Muscle of arm (tissue), 14 donors: ENCODE measurements at places on chromosomes 2 and 18.

DNA sequence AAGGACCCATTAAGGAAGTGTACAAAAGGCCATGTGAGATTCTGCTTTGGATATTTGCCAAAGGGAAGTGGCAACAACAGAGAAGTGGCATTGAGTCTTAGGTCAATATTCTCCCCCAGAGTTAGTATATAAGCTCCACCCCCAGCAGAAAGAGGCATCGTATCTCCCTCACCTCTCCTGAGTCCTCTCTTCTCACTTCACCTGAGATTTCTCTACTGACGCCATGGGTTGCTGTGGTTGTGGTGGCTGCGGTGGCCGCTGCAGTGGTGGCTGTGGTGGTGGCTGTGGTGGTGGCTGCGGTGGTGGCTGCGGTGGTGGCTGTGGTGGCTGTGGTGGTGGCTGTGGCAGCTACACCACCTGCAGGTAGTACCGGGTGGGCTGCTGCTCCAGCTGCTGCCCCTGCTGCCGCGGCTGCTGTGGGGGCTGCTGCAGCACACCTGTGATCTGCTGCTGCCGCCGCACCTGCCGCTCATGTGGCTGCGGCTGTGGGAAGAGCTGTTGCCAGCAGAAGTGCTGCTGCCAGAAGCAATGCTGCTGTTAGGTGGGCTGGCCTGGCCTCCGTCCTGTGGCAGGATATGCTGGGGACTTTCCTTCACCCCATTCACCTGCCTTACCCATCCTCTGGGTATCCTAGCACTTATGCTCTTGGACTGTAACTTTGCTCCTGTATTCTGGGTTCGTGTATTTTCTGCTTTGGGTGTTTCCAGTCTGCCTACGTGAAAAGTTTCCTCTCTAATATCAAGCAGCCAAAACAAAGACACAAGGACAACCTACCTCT, 5.9 kb downstream of the SCYGR3 start:
- DNase-seq, result no peak

GRCh38 chr2:85156153-85156552, 23.0 kb downstream of the TCF7L1 start:
- no peak for DNase-seq

DNA sequence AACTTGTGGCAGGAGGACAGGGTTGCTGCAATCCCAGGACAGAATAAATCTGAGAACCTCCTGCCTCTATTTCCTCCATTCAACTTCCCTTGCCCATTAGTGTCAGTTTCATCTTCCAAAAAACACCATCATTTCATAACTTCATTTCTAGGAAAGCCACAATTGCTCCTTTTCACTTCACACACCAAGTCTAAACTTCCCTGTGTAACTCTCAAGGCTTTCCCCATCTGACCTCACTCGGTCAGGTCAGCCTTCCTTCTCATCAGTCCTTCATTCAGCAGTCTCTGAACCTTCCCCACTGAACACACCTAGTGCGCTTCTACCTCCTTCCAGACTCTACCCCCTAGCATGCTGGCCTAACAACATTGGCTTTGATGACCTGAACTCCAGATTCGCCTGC, 35.8 kb downstream of the TCF7L1 start:
- no peak for DNase-seq

DNA sequence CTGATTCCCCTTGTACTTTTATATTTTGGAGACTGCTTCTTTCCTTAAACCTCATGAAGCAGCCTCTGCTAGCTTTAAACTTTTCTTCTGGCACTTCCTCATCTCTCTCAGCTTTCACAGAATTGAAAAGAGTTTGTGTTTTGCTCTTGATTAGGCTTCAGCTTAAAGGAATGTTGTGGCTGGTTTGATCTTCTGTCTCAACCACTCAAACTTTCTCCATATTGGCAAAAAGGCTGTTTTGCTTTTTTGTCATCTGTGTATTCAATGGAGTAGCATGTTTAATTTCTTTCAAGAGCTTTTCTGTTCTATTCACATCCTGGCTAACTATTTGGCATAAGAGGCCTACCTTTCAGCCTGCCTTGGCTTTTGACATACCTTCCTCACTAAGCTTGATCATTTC, 36.3 kb upstream of the MSTN start:
- no peak for DNase-seq

DNA sequence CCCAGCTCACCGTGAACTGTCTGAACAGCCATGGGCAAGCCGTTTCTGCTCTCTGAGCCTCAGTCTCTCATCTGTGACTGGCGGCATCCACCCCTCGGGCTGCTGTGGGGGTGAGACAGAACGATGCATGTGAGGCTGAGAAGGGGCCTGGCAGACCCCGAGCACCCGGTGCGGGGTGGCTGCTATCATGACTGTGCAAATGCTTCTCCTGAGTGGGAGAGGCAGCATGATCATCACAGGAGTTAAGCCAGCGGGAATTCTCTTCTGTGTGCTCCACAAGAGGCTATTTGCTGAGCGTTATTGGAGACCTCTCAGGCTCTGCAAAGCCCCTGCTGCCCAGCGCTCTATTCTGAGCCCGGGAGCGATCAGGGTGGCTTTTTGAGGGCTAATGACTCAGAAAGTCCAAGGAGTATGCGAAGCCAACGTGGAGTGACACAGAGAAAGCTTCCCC, 45.8 kb upstream of the ID2 start:
- DNase-seq, result no peak

DNA sequence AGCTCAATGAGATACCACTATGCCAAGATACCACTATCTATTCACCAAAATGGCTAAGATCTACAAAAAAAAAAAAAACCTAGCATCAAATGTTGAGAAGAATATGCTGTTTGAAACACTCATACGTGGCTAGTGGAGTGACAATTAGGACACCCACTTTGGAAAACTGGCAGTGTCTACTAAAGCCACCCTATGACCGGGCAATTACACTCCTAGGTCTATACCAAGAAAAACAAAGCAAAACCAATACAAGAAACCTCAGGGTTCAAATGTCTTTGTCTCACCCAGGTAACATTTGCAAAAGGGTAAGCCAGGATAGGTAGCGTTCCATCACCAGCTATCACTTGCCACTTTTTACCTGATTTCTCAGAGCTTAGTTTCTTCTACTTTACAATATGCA, 123.6 kb upstream of the CAB39 start:
- no peak for DNase-seq
